C1 segment of cervical spinal cord (tissue), 14 donors: ENCODE measurements at places on chromosomes 7 and 10.

- DNase-seq: no peak
These were observed 34.4 kb downstream of the CSGALNACT2 start for GRCh38 chr10:43172645-43173044.

- DNase-seq: no peak
These were observed 218.8 kb downstream of the ZWINT start for GRCh38 chr10:56142092-56142728.

DNA sequence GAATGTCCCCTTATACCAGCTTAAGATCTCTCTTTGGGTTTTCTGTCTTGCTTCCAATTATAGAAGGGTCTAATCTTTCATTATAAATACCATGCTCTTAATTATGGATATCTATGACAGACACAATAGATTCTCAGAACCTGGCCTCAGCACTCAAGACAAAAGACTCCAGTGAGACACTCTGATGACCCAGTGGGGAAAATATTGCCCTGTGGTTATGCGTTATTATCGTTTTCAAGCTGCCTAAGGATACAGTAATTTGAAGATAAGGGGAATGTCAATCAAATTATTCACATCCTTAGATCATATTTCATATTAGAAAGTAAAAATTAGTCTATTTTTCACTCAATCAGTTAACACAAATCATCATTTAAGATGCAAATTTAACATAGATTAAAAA lies 748.8 kb downstream of the XPNPEP1 start:
- DNase-seq: no peak

DNA sequence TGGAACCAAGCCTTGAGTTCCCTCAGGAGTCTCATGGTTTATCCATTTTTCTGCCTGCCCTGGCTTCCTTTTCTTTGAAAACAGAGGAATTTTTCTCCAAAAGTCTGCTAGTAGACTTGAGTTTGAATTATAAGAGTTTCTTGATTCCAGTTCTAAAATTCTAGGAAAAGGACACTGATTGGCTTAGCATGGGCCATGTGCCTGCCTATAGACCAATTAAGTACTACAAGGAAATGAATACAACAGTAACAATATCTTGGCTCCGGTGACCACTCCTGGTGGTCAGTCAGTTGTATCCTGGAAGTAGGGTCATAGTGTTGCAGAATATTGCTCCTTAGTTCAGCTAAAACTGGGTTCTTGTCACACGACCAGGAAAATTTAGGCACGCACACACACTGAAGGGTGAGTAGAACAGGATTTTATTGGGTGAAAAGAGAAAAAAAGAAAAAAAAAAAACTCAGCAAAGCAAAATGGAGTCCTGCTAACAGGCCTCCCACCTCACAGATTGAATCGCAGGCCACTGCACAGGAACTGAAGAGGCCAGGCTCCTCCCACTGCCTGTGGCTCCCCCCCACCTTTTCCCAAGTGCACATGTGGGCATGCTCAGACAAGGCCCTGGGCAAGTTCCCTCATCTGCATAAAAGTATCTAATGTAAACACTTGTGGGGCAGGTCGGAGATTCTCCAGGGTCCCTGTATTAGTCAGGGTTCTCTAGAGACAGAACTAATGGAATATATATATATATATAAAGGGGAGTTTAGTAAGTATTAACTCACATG lies 155.1 kb downstream of the LYZL1 start:
- DNase-seq: no peak

DNA sequence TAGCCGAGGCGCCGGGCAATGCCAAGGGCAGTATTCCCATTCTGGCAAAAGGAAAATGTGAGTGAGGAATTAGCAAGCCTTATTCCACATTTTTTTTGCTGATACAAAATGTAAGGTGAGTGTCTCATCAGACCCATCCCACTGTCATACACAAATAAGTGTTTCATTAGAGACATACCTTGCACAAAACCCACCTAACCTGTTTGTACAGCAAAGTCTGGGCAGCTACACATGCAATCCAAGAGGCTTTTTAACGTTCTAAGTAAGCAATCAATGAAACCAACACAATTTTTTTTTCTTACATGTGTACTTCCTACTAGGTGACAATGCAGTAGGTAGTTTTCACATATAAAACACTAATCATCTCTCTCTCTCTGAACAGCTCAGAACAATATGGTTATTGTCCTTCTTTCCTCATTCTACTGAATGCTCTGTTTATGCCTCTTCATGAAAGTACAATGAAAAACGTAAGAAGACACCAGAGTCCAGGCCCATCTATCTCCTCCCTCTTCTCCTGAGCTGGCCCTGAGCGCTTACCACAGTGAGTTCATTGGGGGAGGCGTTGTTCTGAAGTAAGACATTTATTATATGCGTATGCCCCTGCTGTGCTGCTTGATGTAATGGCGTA lies 217.2 kb downstream of the ANK3 start:
- no peak for DNase-seq

DNA sequence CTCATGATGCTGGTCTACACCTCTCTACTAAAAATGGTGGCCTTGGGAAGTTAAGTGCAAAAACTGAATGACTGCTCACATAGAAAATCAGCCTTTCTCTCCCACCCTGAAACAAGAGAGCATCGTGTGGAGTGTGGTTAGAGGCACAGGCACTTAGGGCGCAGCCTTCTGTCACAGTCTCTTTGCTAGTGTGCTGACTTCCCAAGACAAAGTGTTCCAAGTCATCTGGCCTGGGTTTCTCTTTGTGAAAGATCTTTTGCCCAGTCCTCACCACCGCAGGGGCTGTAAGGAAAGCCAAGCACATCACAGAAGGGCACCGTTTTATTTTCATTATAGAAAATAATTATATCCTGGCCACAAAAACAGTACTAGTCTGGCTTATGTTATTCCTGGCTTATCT lies 12.5 kb downstream of the STN1 start:
- DNase-seq: no peak

GRCh38 chr10:120929166-120929565 lies 78.0 kb downstream of the WDR11 start:
- no peak for DNase-seq

- no peak for DNase-seq
These were observed 148.3 kb downstream of the EXOC4 start for GRCh38 chr7:133401225-133401624.

DNA sequence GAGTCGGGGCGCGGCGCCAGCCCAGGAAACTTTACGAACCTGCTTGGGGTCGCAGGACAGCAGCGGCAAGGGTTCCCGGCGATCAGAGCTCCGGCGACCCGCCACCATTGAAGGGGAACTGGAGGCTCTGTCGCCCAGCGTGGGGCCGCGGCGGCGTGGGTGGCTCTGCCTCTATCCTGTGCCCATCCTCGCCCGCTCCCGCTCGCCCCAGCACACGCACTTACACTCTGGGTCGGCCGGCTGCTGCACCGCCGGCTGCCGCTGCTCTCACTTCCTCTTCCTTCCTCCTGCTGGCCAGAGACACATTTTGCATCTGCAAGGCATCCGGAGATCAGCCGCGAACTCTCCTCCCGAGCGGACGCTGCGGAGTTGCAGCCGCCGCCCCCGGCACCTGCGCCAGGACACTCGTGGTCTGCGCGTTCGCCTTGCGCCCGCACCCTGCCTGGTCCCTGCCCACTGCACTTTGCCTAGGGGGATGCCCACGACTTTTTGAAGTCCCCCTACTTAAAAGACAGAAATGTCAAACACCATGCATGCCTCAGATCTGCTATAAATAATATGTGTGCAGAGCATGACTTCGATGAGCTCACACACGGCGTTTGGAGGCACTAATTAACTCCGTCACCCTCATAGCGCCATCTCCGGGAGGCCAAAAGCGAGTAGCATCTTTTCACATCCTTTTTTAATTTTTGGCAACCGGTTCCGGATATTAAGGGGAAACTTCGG lies at the start of gene ELMO1:
Gene ELMO1 (minus strand): TSS at position 229 of the 726 bp plus-strand sequence. CDS start 106,174 bp downstream, outside the sequence.
- DNase-seq: peak; percentile 75

- peak; percentile 85 for DNase-seq
These were observed at the start of gene ACBD5 for GRCh38 chr10:27240212-27241009. TSS of gene ACBD5 (minus strand) at chr10:27240797. CDS start at chr10:27240688, 109 bp downstream.

DNA sequence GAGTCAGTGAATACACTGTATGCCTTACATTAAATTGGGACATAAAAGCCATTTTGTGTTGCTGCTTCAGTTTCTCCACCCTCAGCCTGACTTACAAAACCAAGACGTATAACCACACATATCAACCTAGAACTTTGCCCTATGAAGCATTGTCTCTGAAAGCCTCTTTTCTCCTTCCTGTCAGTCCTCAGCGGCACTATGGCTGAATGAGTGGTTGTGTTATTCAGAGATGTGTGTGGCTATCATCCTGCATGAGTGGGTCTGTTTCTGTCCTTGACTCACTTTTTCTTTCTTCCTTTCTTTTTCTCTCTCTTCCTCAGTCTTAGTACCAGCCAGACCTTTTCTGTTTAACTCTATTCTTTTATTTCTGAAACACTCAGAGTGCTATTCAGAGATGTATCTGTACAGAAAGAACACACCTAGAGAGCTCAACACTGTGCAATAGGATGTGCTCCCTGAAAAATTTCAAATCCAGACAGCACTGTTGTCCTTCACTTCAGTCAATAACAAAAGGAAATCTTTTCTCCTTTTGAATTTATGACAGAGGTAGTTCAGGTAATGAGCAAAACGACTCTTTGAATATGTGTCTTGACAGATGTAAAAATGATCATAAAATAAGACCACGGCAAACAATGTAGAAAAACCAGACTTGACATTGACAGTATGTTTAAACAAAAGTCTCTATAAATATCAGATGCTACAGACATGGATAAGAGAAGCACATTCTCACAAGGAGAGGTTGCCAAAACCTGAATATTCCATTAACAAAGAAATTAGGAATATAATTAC lies 163.3 kb upstream of the FEZF1 start:
- DNase-seq: no peak

DNA sequence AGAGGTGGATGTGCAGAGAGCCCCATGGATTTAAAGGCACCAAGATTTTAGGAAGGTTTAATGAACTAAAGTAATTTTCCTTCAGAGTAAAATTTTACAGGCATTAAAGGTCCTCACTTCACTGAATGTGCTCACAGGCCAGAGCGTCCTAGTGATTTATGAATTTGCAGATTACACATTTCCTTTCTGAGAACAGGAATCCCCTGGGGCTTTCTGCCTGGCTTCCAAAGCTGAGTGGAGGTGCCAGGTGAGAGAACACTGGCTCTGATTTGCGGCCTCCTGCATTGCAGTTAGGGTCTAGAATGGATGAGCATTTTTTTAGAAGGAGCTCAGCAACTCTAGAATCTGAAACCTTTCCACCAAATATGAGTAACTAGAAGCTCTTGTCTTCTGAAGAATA lies 194.3 kb downstream of the SORCS3 start:
- DNase-seq: no peak
